Naive thymus-derived CD8-positive, alpha-beta T cell (primary cell): ENCODE measurements at places on chromosomes 11 and 22.

GRCh38 chr11:96257036-96257435, 86.0 kb downstream of the MAML2 start:
- H3K27me3 ChIP-seq = no peaks in the 10 kb centered on the region
- peaks cover 95% of the 10 kb centered on the region for H3K4me1 ChIP-seq
- no peak for DNase-seq
- peak overlapping the region; percentile 97 for H3K27ac ChIP-seq
- peaks cover 8% of the 10 kb centered on the region for H3K36me3 ChIP-seq

GRCh38 chr11:114790910-114791309, 112.6 kb downstream of the NXPE2 start:
- H3K27ac ChIP-seq = no peak overlapping the region
- peaks cover 12% of the 10 kb centered on the region for H3K27me3 ChIP-seq
- no peak overlapping the region for H3K4me3 ChIP-seq

DNA sequence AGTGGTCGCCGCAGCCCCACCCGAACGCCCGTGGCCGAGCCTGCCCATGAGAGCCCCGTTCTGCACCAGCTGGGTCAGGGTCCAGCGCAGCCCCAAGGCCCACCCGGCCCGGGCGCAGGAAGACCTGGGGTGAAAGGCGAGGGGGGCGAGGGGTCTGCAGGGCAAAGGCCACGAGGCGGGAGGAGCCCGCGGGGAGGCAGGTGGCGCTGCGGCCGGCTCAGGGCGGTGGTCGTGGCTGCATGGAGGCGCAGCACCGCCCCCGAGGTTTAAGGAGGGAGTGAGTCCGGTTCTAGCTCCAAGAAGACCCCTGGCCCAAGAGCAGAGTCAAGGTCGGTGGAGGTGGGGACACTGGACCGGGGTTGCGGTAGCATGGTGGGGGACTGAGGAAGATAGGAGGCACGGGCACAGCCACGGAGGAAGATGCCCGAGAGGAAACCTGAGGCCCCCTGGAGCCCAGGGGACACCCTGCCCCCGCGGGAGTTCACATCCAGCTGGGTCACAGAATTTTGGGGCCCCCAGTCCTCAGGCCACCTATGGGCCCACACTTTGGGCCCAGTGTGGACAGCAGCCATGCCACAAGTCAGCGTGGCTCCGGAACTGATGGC, 514 bp upstream of the HDAC10 start:
- H3K4me3 ChIP-seq = peak overlapping the region; percentile 58
- no peak overlapping the region for H3K27ac ChIP-seq
- DNase-seq = no peak

DNA sequence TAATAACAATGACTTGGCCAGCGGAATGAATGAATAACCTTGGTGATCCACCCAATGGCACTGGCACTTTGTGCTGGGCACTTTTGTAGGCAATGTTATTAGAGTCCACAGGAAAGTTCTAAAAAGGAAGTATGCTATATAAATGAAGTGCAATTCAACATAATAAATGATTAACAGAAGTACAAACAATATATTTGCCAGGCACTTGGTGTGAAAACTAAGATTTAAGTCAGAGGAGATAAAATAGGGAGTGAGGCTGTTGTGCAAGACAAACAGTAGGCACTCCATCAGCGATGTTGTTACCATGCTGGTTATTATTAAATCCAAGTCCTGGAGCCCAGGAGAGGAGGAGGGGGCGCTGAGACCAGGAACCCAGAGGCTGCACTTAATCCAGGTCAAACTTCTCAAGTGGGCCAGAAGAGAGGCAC, 173.8 kb downstream of the LARGE1 start:
- H3K27me3 ChIP-seq = no peaks in the 10 kb centered on the region
- H3K4me3 ChIP-seq = no peak overlapping the region
- H3K4me1 ChIP-seq = peaks cover 2% of the 10 kb centered on the region
- H3K27ac ChIP-seq = no peak overlapping the region

- H3K27ac ChIP-seq = no peak overlapping the region
- no peak overlapping the region for H3K4me3 ChIP-seq
- DNase-seq = no peak
- no peaks in the 10 kb centered on the region for H3K36me3 ChIP-seq
- peaks cover 5% of the 10 kb centered on the region for H3K27me3 ChIP-seq
These were observed 60.6 kb upstream of the BLID start for GRCh38 chr11:122176651-122177050.

- no peak overlapping the region for H3K4me3 ChIP-seq
- DNase-seq = no peak
- peaks cover 12% of the 10 kb centered on the region for H3K4me1 ChIP-seq
- H3K27me3 ChIP-seq = no peaks in the 10 kb centered on the region
- H3K36me3 ChIP-seq = peaks cover 33% of the 10 kb centered on the region
These were observed 2.3 kb downstream of the ATM start for GRCh38 chr11:108224911-108225786.

DNA sequence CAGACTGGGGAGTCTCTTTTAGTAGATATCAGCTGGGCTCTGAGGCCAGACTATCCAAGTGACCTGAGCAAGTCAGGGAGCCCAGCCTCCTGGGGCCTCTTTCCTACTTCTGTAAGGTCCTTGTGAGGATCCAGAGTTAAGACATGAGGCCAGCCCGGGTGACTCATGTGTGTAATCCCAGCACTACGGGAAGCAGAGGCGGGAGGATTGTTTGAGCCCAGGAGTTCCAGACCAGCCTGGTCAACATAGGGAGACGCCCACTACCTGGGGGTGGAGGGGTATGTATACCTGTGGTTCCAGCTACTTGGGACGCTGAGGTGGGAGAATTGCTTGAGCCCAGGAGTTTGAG, 36.9 kb upstream of the POLA2 start:
- H3K4me3 ChIP-seq = peak overlapping the region; percentile 79
- H3K27ac ChIP-seq = no peak overlapping the region
- H3K36me3 ChIP-seq = no peaks in the 10 kb centered on the region
- no peak for DNase-seq
- H3K4me1 ChIP-seq = peaks cover 15% of the 10 kb centered on the region

- H3K27ac ChIP-seq = no peak overlapping the region
- H3K4me1 ChIP-seq = no peaks in the 10 kb centered on the region
- H3K36me3 ChIP-seq = no peaks in the 10 kb centered on the region
- H3K4me3 ChIP-seq = no peak overlapping the region
- no peak for DNase-seq
- peaks cover 3% of the 10 kb centered on the region for H3K27me3 ChIP-seq
These were observed 104.7 kb upstream of the CARD18 start for GRCh38 chr11:105244160-105244825.

DNA sequence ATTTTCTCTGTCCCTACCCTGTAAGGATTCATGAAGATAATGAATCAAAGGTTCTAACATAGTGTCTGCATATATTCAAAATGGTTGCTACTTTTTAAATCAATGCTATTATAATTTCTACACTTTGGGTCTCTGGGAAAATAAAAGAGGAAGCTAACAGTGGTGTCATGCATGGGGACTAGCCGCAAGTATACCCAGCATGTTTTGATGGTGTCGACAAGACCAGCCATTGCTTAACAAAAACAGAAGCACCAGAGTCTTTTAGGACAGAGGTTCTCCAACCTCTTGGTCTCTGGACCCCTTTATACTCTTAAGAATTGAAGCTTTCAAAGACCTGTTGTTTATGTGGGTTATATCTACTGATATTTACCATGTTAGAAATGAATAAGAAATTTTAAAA, 37.8 kb downstream of the RNF141 start:
- DNase-seq = no peak
- H3K4me3 ChIP-seq = peak overlapping the region; percentile 2
- peaks cover 76% of the 10 kb centered on the region for H3K36me3 ChIP-seq
- no peaks in the 10 kb centered on the region for H3K27me3 ChIP-seq
- H3K27ac ChIP-seq = peak overlapping the region; percentile 7

- DNase-seq = no peak
- H3K36me3 ChIP-seq = peaks cover 15% of the 10 kb centered on the region
- no peak overlapping the region for H3K4me3 ChIP-seq
These were observed 27.7 kb downstream of the SLC36A4 start for GRCh38 chr11:93169950-93170561.
